Naive thymus-derived CD4-positive, alpha-beta T cell (primary cell): ENCODE measurements at places on chromosomes 1 and 21. TPM values are rescaled to one million over a fixed set of nuclear protein-coding genes. Genes with fewer than 3 reads are reported as not detected.

HCRTR1 gene
- not detected for total RNA-seq

UBXN10 gene
- total RNA-seq: 0.37 TPM

DNA sequence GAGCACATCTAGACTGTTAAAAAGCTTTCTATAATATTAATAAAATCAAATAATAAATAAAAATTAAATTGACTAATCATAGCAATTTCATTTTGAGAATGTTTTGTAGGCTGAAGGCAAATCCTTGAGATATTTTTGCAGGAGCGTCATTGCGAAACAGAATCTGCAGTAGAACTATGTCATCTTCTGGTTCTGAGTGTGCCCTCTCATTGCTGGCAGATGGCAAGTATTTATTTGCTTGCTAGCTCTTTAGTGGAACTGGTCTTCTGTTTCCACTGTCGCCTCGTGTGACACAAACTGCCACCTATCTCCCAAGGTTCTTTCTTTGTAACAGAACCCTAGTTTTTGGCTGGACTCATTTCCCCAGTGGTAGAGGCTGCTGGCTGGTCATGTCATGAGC is 19.0 kb upstream of the IRF2BP2 start:
- no peak for DNase-seq

- DNase-seq: no peak
Observed at GRCh38 chr1:170388489-170388888, 143.5 kb upstream of the GORAB start.

DNA sequence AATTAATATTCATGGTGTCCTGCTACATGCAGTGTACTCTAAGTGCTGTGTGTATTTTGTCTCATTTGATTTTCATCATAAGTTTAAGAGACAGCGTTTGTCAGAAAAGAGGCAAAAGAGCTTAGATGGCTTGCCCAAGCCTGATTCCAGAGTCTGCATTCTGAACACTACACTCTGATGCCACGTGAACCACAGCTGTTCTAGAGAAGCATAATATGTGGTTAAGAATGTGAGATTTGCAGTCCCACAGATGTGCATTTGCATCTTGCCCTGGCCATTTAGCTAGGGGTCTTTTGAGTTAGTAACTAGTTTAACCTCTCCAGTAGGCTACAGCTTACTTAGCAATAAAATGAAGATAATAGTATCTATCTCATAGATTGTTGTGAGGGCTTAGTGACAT is 9.2 kb upstream of the GADD45A start:
- no peak for DNase-seq

DNA sequence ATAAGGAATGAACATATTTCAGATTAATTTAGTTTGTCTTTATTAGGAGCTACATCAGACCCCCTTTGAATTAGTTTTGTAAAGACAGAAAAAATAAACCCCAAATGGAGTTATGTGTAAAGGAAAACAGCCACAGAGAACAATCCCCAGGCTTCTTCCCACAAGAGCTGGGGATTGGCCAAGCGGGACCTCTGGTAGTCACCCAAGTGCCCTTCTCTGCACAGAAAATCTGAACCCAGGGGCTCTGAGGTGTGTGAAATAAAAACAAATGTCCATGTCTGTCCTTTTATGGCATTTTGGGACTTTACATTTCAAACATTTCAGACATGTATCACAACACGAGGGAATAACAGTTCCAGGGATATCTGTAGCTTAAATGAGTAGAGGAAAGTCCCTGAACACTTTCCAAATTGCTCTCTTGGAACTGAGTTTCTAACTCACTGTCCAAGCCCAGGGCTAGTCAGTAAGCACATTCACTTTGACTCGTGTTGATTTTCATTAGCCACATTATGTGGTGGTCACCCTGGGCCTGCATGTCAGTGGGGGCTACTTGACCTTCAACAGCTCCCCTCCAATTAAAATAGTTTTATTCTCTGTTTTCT is 22.5 kb downstream of the DPT start:
- no peak for DNase-seq
